M059J (cell line): ENCODE measurements at places on chromosomes 5 and 9. TPM values are rescaled to one million over a fixed set of nuclear protein-coding genes. Genes with fewer than 3 reads are reported as not detected.

GRCh38 chr5:157652377-157652692, at the start of gene SOX30:
TSS of gene SOX30 (minus strand) at chr5:157652438. CDS start at chr5:157652078, 360 bp downstream.
- DNase-seq = no peak

DNA sequence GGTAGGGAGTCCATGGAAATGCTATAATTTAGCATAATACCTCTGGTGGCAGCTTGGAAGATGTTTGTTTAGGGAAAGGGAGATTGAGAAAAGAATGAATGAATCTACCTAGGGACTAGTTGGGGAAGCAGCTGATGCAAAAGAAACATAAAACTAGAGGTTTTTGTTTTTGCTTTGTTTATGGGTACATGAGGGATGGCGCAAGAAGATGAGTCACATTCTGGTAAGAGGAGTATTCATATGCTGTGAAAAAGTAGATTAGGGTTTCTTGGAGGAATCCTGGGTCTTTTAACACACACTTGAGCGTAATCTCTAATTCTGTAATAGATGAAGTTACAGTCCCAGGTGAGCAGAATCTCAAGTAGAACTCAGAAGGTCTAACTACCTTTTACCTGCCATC, 17.1 kb downstream of the C9orf43 start:
- peak; percentile 31 for DNase-seq

DNA sequence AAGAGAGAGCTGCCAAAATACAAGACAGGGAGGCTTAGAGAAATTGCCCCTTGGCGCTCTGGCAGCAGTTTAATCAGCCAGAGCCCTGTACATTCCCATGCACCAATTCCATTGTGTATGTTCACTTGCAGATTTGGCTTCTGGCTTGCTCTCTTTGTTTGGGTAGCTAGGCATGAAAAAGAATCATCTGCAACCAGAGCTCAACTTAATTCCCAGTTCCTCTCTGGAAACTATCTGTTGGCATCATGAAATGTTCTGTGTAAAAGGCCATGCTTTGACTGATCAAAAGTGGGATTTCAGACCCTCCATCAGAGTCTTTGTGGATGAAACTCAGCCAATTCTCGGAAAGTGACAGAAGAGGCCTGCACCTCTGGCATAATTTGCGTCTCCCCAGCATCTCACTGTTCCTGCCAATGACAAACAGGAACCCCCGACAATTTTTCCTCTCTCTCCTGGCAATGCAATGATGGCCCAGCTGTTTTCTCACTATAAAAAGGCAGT, 53.8 kb upstream of the RAD23B start:
- no peak for DNase-seq

FGF10 gene
- not detected in 2 replicates for total RNA-seq

- DNase-seq = no peak
Measured at GRCh38 chr9:128015696-128016095, 34.9 kb upstream of the EEIG1 start.

DNA sequence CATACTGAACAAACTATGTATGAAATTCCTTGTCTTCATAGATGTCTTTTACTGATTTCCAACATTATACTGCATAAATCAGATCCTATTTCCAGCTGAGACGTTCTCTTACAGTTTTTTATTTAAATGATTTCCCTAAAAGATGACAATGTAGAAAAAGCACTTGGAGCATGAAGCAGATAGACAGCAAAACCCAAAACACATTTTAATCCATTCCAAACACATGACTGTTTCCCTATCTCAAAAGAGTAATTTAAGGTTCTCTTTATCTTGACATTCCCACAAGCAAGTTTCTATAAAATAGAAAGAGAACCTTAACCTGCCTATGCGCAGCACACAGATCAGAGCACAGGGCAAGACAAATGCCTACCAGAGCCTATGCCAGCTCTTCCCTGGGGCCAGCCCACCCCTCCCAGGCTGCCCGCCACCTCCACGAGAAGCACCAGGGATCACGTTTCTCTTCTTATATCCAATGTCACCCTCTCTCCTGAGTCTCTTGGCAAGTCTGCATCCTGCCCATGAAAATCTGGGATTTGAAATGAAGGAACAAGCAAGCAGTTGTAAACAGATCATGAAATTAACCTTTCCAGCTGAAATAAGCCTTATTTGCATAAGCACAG, 52.4 kb downstream of the RETREG1 start:
- DNase-seq = no peak

- no peak for DNase-seq
Measured at GRCh38 chr5:133109655-133110483, 58.1 kb downstream of the HSPA4 start.

DNA sequence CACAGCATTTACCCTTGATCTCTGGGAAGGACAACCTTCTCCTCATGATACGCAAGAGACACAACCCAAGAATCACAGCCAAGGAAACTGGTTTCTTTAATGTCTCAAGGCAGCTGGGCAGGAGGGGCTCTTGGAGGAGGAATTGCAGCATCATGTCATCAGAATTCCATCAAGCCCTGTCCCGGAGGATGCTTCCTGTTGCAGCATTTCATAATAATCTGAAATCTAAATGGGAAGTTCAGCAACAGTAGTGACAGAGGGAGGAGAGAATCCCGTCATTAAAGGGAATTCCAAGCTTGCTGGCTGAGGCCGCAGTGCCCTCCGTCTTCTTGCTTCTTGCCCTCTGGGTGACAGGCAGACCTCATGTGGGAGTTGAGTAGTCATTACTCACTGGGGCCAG, 192.7 kb downstream of the TENT4A start:
- DNase-seq = no peak

- DNase-seq = no peak
Measured at GRCh38 chr9:13446938-13447842, 167.7 kb upstream of the MPDZ start.

GRCh38 chr9:104860263-104860662, 67.7 kb downstream of the ABCA1 start:
- DNase-seq = no peak

SLC34A1 gene
- total RNA-seq = 0.02 TPM in 1 of 2 replicates, not detected in the other

- no peak for DNase-seq
Measured at GRCh38 chr5:136192015-136192525, 892 bp downstream of the SMIM32 start.

- no peak for DNase-seq
Measured at GRCh38 chr5:146342882-146343865, 4.5 kb downstream of the POU4F3 start.

STPG3 gene
- not detected in 2 replicates for total RNA-seq

DNA sequence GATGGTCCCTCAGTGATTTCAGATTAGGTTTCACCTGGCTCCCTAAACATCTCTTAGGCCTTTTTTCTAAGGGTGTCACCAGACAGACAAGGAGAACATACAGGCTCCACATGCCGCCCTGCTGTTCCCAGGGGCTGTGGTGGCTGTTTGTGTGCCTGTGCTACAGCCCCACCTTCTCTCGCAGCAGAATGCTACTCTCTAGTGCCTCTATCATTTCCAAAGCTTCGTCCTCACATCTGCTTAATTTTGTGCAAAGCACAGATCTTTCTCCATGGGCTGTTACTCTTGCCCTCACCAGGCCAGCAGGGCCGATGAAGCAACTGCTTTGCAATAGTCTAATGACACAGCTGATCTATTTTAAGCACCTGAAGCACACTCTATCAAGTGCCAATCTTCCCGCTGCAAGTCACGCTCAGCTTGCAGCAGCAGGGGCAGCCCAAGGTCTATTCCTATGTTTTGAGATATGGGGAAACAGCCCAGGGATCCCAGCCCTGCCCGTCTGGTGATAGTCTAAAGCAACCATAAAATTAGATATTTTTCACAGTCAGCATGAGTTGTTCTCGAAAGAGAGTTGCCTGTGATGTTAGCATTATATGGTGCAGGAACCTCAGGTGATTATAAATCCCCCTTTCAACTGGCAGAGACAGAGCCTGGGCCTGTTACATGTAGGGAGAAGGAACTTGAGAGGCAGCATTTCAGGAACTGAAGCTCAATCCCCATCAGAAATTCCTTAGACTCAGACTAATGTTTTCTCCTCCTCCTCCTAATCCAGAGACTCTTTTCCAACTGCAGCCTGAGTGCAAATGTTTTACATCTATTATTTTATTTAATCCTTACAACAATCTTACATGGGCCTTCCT, 12.7 kb downstream of the ABLIM3 start:
- DNase-seq = peak; percentile 77

FOXI1 gene
- not detected in 2 replicates for total RNA-seq

- peak; percentile 80 for DNase-seq
Measured at GRCh38 chr5:73759771-73760170, 133.8 kb downstream of the ARHGEF28 start.

DNA sequence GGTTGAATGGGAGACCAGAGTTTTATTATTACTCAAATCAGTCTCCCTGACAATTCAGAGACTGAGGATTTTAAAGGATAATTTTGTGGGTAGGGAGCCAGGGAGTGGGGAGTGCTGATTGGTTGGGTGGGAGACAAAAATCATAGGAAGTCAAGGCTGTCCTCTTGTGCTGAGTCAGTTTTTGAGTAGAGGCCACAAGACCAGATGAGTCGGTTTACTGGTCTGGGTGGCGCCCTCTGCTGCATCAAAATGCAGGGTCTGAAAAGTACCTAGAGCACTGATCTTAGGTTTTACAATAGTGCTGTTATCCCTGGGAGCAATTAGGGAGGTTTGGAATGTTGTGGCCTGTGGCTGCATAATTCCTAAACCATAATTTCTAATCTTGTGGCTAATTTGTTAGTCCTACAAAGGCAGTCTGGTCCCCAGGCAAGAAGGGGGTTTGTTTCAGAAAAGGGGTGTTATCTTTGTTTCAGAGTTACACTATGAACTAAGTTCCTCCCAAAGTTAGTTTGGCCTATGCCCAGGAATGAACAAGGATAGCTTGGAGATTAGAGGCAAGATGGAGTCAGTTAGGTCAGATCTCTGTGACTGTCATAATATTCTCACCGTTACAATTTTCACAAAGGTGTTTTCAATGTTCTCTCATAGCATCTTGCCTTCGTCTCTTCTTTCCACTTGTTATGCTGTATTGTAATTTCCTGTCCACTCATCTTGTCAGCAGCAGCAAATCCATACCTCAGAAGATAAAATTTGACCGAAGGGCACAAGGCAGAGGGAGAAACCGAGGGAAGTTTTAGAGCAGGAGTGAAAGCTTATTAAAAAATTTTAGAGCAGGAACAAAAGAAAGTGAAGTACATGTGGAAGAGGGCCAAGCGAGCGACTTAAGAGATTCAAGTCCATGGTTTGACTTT, 59.2 kb upstream of the CLINT1 start:
- peak; percentile 77 for DNase-seq

DNA sequence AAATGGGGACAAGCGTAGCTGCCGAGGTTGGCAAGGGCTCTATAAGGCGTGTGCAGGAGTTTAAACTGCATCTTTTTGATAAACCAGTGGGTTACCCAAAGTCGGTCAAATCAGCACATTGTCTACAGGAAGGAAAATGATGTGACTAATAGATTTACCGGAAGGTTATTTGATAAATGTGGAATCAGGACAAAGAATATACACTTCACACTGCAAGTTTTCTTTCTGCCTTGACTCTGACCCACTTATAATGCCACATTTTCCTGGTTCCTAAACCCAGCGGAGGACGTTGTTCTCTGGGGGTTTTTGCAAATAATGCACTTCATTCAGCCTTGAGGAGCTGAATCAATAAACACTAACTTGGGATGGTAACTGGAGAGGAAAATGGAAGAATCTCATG, 76.8 kb downstream of the TTLL11 start:
- DNase-seq = no peak

IFNA2 gene
- total RNA-seq = not detected in 2 replicates

DNA sequence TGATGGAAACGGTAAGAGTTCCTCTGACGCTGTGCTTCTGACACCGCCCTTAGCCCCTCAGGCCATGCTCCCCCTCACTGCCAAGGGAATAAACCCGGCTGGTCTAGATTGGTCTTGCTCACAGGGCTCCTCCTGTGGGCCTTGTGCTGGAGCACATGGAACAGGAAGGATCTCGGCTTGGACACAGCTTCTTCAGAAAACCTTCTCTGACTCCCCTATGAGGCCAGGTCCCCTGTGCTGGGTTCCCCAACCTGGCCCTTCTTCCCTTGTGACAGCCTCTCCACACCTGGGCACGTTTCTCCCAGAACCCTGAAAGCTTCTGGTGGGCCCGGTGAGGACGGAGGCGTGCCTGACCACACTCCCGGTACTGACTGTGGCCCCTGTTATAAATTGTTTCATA, 8.2 kb downstream of the SPATA31E1 start:
- DNase-seq = no peak

DNA sequence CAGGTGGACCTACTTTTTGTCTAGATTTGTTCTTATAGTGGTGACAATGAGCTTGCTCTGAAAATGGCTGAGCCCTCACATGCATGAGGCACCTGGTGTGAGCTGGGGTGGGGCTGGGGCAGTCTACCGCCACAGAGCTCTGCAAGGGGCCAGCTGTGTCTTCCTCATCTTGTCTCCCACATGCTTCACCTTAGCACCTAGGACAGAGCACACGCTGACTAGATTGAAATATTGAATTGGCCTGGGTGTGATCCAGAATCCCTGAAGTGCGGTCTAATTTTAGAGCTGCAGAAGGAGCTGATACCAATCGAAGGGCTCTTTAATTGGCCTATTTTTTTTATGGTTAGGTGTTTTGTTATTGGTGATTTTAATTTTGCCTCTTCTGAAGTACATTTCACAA, 126.1 kb upstream of the NFIB start:
- no peak for DNase-seq

DNA sequence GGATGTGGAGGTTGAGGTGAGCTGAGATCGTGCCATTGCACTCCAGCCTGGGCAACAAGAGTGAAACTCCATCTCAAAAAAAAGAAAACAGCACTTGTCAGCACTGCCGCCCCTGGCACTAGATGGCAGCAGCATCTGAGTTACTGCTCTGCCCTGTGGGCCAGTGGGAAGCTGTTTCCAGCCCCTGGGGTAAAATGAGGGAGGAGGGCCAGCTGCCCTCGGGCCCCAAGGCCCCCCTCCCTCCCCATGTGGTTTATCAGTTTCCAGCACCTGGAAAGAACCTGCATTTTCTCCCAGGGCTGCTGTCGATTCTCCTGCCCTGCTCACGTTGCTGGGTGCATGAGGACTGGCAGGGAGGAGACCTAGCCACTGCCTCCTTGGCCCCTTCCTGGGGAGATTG, 13.2 kb upstream of the CEL start:
- DNase-seq = no peak

- DNase-seq = no peak
Measured at GRCh38 chr5:150604894-150605440, 35.5 kb upstream of the SYNPO start.

GRCh38 chr5:153919161-153919560, 119.5 kb downstream of the FAM114A2 start:
- DNase-seq = no peak

DNA sequence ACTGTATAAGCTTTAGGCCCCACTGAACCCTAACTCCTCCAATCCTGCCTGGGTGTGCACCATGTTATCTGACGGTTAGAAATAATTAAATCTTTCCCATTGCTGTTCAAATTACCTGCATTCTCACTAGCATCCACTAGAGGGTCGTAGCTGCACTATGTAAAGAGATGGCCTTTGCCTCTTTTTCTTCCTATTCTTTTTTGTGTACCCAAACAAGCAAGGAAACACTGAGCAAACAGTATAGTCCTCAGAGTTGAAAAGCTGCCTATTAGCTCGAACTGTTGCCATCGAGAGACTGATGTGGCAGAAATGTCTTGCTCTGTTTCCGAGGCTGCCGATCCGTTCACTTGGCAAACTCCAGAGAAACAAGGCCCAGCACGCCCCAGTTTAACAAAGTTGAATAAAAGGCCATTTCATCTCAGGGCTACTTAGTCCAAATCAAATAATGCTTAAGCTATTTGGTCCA, 163.8 kb upstream of the TRPM3 start:
- DNase-seq = peak; percentile 61
